Spinal cord (tissue), 10 donors: ENCODE measurements at places on chromosomes 1 and 21. TPM values are rescaled to one million over a fixed set of nuclear protein-coding genes. Genes with fewer than 3 reads are reported as not detected.
A peak's percentile ranks its signal among the peaks of the same experiment; 100 is the strongest.

DNA sequence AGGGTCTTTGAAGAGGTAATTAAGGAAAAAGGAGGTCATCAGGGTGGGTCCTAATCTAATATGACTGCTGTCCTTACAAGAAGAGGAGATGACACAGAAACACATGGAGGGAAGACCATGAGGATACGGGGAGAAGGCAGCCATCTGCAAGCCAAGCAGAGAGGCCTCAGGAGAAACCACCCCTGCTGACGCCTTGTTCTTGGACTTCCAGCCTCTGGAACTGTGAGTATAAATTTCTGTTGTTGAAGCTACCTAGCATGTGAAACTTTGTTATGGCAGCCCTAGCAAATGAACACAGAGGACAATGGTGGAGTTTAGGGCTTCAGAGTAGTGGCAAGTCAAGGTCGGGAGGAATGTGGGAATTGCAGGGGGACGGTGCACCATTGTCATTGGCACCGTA is 36.7 kb upstream of the FAM89A start:
- no peak for DNase-seq

GRCh38 chr1:30374400-30375070 is 348.9 kb downstream of the MATN1 start:
- no peak for DNase-seq

GRCh38 chr1:45348966-45349677 is 8.9 kb upstream of the MUTYH start:
- DNase-seq, result no peak

GRCh38 chr1:9904596-9904995 is 5.5 kb downstream of the CTNNBIP1 start:
- no peak for DNase-seq

GRCh38 chr1:162020150-162020549 is 3.5 kb downstream of the OLFML2B start:
- DNase-seq, result no peak

- no peak for DNase-seq
These were observed 67.7 kb downstream of the HSF2BP start for GRCh38 chr21:43591571-43591970.

- DNase-seq, result no peak
These were observed 22.4 kb downstream of the PTTG1IP start for GRCh38 chr21:44850905-44851657.

DNA sequence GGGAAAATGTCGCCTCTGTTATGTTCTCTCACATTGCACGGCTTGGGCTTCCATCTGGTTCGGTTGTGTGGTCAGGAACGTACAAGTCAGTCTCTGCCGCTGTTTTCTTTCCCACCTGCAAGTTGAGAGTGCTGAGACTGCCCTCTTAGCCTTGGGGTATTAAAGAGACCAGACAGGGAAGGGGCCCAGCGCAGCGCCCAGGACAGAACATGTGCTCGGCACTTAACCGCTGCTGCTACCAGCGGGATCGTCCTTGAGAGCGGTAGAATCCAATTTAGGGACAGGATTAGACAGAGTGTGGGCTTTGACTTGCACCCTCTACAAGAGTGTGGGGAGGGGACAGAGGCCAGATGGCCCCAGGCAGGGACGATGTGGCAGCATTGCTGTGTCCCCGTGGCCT is 17.7 kb upstream of the AGPAT3 start:
- no peak for DNase-seq

DNA sequence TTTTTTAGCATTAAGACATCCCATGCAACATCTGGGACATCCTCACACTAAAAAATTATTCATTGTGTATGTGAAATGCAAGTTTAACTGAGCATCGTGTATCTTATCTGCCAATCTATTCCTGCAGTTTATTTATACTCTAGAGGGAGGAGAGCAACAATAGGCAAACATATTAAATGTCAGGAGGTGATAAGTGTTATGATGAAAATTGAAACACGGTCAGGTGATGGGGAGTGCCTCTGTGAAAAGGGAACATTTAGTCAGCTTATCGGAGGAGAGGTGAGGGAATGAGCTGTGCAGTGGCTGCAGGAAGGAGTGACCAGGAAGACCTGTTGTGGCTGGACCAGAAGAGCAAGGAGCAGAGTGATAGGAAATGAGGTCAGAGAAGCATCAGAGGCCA is 775 bp upstream of the EFCAB14 start:
- DNase-seq, result no peak

GRCh38 chr1:23875382-23875781 is 7.3 kb upstream of the FUCA1 start:
- no peak for DNase-seq

DNA sequence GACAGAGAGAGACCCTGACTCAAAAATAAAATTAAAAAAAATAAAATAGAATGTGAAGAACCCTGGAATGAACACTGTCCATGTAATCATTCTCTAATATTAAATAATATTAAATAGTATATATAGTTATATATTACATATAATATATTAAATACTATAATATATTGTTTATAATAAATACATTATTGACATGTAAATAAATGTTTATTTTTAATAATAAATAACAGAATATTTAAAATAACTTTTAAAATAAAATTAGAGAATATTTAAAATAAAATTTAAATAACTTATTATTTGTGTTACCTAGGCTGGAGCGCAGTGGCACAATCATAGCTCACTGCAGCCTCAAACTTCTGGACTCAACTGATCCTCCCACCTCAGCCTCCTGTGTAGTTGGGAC is 32.1 kb downstream of the TRAF5 start:
- no peak for DNase-seq

GRCh38 chr1:56097713-56098112 is 481.6 kb downstream of the PLPP3 start:
- DNase-seq, result no peak

GRCh38 chr1:243950166-243950565 is 100.1 kb upstream of the AKT3 start:
- no peak for DNase-seq

DNA sequence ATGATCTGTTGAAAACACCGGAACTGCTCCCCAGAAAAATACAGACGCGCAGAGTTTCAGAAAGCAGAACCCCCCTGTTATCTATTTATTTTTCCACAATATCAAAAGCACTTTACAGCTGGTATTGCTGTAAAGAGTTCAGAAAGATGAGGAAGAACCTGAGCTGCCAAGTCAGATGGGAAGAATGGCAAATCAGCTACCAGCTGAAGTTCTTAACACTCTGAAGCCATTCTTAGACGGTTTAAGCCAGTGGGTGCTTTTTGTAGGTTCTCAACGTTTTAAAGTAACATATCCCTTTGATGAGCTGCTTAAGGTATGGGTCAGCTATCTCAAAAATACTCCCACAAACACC is 714 bp upstream of the AKIRIN1 start:
- no peak for DNase-seq

- no peak for DNase-seq
These were observed 9.6 kb upstream of the PIGK start for GRCh38 chr1:77228836-77229235.

DNA sequence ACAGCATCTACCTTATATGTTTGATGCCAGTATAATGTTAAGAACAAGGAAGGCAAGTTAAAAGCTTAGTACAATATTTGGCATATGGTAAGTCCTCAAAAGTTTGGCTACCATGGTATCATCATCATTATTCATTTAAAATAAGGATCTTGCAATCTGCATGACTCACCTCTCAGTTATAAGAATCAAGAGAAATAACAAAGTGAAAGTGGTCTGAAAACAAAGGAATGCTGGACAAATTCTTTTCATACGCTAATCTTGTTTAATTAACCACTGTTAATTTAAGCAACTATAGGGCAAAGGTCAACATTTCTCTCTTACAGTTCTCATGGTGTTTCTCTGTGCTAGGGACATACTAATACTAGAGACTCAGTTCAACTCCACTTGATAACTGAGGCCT is 13.0 kb upstream of the CLDN19 start:
- no peak for DNase-seq

DNA sequence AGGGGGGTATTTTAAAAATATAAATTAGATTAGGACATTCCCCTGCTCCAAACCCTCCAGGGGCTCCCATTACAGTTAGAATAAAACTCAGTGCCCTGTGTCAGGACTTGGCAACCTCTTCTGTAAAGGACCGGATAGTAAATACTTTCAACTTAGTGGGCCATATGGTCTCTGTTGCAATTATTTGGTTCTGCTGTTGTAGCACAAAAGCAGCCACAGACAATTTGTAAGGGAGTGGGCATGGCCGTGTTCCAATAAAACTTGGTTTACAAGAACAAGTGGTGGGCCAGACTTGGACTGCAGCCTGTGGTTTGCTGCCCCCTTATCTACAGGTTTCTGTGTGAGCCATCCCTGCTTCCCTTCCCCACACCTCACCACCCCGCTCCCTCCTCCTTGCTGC is 92.0 kb downstream of the ACTL8 start:
- no peak for DNase-seq

GRCh38 chr1:58966103-58966916 is 182.5 kb upstream of the JUN start:
- DNase-seq, result no peak

DNA sequence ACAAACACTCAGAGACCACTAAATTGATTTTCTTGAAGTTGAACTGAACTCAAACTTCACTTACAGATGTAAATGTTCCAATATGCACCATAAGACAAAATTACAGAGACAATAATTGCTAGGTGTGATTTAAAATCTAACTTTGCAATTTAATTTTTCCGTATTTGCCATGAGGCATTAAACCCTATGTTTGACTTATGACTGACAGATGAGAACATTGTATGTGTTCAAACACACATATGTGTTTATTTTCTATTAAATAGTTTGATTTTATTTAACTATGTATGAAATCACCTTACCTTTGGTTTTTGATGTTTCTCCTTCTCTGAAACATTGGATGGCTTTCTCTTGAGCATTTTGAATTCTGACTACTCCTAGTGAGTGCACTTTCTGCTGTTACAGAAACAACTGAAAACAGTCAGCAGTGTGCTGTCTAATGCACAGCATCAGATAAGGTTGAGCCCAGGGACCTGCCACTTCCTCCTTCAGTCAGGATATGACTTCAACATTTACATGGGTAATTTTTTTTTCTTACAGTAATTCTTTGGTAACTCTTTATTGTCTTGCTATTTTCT is at the start of gene SAMSN1:
SAMSN1 (minus strand) TSS at position 410 of the 575 bp plus-strand sequence; CDS start at position 356, 54 bp downstream.
- no peak for DNase-seq

DNA sequence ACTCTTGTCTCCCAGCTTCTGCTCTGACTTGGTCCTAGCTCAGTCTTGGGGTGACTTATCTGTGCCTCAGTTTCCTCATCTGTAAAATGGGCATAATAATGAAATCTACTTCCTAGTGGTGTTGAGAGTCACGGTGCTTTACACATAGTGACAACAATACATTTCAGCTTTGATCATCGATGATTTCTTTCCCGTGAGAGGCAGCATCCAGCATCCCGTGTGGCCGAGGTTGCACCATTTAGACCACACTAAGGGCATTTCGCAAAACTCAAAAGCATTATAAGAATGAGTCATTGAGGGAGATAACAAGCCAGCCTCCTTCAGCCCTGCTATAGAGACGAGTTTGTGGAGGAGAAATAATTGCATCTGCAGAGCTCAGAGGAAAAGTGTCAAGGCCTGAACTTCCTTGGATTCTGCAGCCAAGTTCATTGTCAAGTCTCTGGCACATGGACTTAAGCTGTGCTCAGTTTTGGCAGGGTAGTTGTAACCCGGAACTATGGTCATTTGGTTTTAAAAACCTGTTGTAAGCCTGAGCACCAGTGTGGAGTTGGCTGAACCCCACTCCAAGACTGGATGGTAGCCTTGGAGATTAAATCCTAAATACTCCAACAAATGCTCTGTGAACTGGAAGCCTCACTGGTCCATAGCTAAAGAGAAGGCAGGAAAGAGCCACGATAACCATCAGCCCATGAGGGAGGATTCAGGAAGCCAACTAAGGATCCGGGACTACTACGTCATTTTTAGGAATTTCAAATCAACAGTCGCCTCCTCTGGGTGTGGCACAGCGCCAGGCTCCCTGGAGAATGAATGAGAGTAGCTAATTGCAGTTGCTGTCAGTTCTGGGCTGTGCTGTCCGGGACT is 64.2 kb downstream of the TCP10L start:
- peak; percentile 94 for DNase-seq

DNA sequence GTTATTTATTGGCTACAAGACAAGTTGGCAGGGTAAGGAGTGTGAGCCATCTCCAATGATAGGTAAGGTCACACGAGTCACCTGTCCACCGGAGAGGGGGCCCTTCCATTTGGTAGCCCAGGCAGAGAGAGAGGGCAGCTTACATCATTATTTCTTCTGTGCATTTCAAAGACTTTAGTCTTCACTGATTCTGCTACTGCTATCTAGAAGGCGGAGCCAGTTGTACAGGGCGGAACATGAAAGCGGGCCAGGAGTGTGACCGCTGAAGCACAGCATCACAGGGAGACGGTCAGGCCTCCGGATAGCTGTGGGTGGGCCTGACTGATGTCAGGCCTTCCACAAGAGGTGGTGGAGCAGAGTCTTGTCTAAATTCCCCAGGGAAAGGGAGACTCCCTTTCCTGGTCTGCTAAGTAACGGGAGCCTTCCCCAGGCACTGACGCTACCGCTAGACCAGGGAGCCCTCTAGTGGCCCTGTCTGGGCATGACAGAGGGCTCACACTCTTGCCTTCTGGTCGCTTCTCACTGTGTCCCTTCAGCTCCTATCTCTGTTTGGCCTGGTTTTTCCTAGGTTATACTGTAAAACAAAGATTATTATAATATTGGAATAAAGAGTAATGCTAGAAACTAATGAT is 36.7 kb downstream of the ZNF695 start:
- DNase-seq, result peak; percentile 2

DNA sequence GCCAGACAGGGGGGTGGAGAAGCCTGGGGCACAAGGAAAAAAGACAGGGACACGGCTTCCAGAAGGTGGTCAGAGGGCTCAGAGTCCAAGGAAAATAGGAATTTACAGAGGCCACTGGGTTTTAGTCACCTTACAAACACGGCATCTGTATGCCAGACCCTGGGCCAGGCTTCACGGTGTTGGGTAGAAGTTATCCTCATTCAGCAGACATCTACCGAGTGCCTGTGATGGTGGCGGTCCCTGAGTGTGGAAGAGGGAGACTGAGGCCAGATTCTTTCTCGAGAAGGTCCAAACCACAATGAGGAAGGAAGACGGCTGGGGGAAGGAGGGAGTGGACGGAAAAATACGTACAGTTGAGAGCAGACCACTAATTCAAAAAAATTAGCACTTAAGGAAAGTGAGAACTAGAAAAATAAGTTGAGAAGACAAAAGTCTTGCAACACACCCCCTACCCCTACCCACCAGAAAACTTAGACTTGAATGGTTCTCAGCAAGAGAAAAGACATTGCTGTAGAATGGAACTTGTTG is 864 bp upstream of the BTG2 start:
- no peak for DNase-seq

- no peak for DNase-seq
These were observed 139.9 kb downstream of the CLIC6 start for GRCh38 chr21:34808569-34809204.

GRCh38 chr1:37557402-37557801 is 662 bp downstream of the DNALI1 start:
- no peak for DNase-seq

GRCh38 chr1:193308438-193308837 is 122.0 kb upstream of the B3GALT2 start:
- no peak for DNase-seq

- DNase-seq, result no peak
These were observed 6.0 kb upstream of the MAP1LC3C start for GRCh38 chr1:242004751-242005495.

Gene CNKSR1
- total RNA-seq, result 2.0 TPM

Gene MAP3K21
- 2.1 TPM for total RNA-seq

Gene C4BPA
- not detected for total RNA-seq

Gene OLFML3
- total RNA-seq, result 343 TPM

Gene GNG4
- 16.2 TPM for total RNA-seq

Gene PTAFR
- 7.9 TPM for total RNA-seq

Gene EFNA3
- 12.3 TPM for total RNA-seq

Gene LYPD8
- not detected for total RNA-seq

Gene NR5A2
- total RNA-seq, result 1.8 TPM

Gene PLEKHN1
- not detected for total RNA-seq

Gene FCGR3A
- 5.6 TPM for total RNA-seq

Gene DCDC2B
- total RNA-seq, result 0.28 TPM

Gene LBR
- total RNA-seq, result 37.2 TPM

Gene OR6N1
- total RNA-seq, result not detected

Gene LGALS8
- total RNA-seq, result 60.3 TPM
